Nephron progenitor cell (in vitro differentiated cells): ENCODE measurements at places on chromosomes 2 and 18.

DNA sequence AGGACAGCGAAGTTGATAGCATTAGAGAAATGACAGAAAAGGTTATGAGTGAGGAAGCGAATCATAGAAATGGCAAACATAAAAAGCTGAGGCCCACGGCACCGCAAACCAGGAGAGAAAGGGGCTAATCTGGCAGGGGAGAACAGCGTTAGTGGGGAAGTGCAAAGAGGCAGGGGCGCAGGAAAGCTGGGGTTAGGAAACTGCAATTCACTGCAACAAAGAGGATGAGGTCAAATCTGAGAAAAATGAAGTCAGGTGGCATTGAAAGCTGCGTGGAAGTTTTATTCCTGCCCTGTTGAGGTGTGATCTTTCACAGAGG lies 653 bp upstream of the ABI2 start:
- H3K4me1 ChIP-seq, result peaks cover 43% of the 10 kb centered on the region
- DNase-seq, result no peak
- H3K27me3 ChIP-seq, result peaks cover 3% of the 10 kb centered on the region
- H3K4me3 ChIP-seq, result peak overlapping the region; percentile 92
- peaks cover 23% of the 10 kb centered on the region for H3K36me3 ChIP-seq

- peaks cover 15% of the 10 kb centered on the region for H3K27me3 ChIP-seq
- no peaks in the 10 kb centered on the region for H3K4me1 ChIP-seq
- H3K36me3 ChIP-seq, result peaks cover 7% of the 10 kb centered on the region
- H3K27ac ChIP-seq, result no peak overlapping the region
Observed at GRCh38 chr2:71962911-71963694, 184.6 kb downstream of the CYP26B1 start.

GRCh38 chr2:16784652-16785051 lies 119.0 kb upstream of the CYRIA start:
- H3K4me1 ChIP-seq, result peaks cover 18% of the 10 kb centered on the region
- H3K36me3 ChIP-seq, result no peaks in the 10 kb centered on the region
- H3K4me3 ChIP-seq, result no peak overlapping the region
- no peak for DNase-seq

DNA sequence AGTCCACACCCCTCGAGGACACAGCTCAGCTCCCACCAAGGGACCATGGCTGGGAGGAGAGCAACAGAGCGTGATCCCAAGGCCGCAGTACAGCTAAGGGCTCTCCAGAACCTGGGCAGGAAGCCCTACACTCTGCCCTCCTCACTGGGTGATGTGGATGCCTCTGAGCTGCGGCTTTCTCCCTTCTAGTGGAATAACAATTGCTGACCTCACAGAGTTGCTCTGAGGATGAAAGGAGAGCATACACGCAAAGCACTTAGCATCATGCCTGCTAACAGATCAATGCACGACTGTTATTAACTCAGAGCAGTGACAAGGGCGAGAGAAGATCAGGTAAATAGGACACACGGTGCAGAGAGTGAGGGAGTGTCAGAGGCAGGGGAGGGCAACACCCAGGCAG lies 74.2 kb downstream of the ZFP36L2 start:
- H3K4me1 ChIP-seq, result peaks cover 26% of the 10 kb centered on the region
- H3K4me3 ChIP-seq, result no peak overlapping the region
- H3K27ac ChIP-seq, result peak overlapping the region; percentile 6
- DNase-seq, result no peak

GRCh38 chr2:118430510-118431164 lies 342.4 kb downstream of the INSIG2 start:
- DNase-seq, result no peak
- no peaks in the 10 kb centered on the region for H3K36me3 ChIP-seq
- H3K4me3 ChIP-seq, result no peak overlapping the region
- H3K27ac ChIP-seq, result no peak overlapping the region

DNA sequence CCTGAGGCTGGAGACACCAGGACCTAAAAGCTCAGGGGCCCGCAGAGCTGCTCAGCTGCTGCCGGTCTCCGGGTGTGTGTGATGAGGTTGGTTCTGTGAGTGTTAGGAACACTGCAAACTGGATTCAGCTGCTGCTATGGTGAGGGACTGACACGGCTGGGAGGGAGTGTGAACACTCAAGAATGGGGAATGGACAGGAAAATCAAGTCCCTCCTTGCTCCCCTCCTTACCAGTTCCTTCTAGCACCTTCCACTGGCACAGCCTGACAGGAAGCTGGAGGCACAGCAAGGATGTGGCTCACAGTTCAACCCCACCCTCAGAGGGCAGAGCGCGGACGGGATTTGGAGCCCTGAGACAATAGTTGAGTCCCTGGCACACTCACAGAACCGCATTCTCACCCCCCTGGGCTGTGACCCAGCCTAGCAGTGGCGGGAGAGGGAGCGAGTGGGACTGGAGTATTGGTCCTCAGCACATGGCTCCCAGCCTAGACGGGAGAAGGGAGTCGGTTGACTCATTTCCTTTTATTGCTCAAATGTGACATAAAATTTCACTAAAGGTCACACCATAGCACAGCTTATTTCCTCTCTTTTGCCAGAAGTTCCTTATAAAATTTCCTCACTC lies 42.5 kb downstream of the LRRC30 start:
- peaks cover 6% of the 10 kb centered on the region for H3K27me3 ChIP-seq
- H3K4me3 ChIP-seq, result no peak overlapping the region
- no peak overlapping the region for H3K27ac ChIP-seq
- DNase-seq, result no peak
